BJ (cell line): ENCODE measurements at places on chromosomes 3 and 15.

GRCh38 chr3:11820531-11821041, 26.1 kb downstream of the TAMM41 start:
- DNase-seq, result no peak

- DNase-seq, result no peak
Observed at GRCh38 chr3:101725194-101725889, 928 bp downstream of the CEP97 start.

DNA sequence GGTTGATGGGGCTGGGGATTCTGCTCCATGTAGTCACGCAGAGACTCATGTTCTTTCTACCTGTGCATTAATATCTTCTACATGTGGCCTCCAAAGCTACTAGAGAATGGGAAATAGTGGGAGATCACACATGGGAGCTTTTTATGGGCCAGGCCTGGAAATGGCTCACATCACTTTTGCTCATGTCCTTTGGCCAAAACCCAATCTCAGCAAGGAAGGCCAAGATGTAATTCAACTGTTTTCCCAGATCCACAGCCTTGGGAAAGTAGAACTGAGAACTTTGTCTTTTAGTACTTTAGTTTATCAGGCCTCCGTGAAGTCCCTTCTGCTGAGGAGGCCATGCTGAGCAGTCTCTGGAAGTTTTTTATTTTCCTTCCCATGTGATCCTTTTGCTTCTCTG, 73.2 kb upstream of the SLC4A7 start:
- DNase-seq, result no peak

GRCh38 chr3:108605491-108605890, 16.0 kb downstream of the DZIP3 start:
- no peak for DNase-seq

GRCh38 chr3:152349392-152349791, 80.7 kb downstream of the MBNL1 start:
- no peak for DNase-seq

- no peak for DNase-seq
Observed at GRCh38 chr3:10855083-10855870, 39.2 kb downstream of the SLC6A11 start.

DNA sequence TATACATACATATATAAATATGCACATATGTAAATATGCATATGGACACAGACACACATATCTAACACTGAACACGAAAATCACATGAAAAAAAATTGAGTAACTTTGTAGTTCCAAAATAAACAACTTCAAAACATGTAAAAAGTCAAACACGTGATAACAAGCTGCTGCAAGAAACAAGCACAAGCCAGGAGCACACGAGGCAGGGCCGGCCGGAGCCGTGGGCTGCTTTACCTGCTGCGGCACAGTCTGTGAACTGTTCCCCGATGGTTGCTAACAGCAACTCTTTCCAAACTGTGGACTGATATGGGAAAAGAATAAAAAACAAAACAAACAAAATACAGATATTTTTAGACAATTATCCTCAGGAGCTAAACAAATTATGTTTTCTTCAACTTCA, 31.6 kb downstream of the EIF4E3 start:
- no peak for DNase-seq

GRCh38 chr3:127780536-127781400, 41.5 kb downstream of the MGLL start:
- DNase-seq, result no peak

DNA sequence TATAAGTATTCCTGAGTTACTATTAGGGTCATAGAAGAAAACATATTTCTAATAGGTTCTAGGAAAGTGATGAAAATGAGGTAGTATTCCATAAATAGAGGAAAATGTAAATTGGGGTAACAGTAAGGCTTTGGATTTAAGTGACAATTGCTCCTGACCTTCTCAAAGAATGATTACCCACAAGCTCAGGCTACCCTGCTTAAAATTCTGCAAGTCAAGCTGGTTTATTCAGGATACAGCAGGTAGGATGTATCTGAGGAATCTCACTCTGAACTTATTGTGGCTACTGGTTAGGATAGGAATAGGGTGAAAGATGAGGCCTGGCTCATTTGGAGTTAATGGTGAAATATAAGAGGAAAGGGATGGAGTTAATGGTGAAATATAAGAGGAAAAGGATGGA, 67.7 kb downstream of the CD200R1L start:
- DNase-seq, result no peak

GRCh38 chr3:45105855-45106671, 40.1 kb downstream of the CDCP1 start:
- no peak for DNase-seq

- no peak for DNase-seq
Observed at GRCh38 chr3:38151667-38152265, 13.3 kb downstream of the MYD88 start.

GRCh38 chr15:41599061-41599460, 40.0 kb downstream of the TYRO3 start:
- no peak for DNase-seq

DNA sequence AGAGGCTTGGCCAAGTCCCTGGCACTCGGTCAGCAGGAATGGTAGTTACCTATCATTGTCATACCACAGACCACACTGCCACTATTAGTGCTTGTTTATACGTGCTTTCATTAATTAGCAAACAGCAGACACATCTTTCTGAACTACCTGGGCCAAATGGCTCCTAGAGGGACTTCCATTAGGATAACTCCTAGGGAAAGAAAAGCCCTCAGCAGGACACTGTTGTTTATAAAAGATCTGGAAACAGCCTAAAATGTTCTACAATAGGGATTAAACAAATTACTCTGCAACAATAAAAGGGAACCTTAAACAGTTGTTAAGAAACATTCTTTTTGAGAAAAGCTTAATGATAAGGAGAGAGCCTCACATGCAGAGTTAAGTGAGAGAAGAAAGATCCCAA, 38.5 kb downstream of the ARHGEF3 start:
- DNase-seq, result no peak

DNA sequence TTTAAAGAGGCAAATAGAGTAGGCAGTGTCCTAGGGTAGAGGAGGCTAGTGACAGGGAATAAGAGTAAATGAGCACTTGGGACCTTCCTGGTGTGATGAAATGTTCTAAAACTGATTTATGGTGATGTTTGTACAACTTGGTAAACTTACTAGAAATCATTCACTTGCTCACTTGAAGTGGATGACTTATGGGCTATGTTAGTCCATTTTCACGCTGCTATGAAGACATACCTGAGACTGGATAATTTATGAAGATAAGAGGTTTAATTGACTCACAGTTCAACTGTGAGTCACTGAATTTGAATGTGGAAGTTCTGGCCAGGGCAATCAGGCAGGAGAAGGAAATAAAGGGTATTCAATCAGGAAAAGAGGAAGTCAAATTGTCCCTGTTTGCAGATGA, 31.7 kb upstream of the DHX36 start:
- no peak for DNase-seq

- peak; percentile 99 for DNase-seq
Observed at GRCh38 chr15:62606376-62607113, 436.0 kb upstream of the TPM1 start.

DNA sequence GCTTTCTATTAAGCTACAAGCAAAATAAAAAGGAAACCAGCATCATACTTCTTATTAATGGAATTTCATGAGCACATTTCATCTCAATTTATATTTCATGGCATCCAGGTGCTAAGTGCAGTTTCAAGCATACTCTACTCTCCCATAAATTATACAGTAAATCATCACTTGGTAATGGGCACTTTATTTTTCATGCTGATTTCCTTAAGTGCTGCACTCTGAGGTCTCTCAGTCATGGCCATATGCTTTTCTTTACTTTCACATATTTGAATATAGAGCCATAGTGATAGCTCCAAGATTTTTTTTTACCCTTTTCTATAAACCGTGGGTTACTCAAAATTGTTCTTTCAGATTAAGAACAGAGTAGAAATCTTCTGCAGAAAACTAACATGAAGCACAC, 1505.7 kb upstream of the CADM2 start:
- DNase-seq, result no peak

DNA sequence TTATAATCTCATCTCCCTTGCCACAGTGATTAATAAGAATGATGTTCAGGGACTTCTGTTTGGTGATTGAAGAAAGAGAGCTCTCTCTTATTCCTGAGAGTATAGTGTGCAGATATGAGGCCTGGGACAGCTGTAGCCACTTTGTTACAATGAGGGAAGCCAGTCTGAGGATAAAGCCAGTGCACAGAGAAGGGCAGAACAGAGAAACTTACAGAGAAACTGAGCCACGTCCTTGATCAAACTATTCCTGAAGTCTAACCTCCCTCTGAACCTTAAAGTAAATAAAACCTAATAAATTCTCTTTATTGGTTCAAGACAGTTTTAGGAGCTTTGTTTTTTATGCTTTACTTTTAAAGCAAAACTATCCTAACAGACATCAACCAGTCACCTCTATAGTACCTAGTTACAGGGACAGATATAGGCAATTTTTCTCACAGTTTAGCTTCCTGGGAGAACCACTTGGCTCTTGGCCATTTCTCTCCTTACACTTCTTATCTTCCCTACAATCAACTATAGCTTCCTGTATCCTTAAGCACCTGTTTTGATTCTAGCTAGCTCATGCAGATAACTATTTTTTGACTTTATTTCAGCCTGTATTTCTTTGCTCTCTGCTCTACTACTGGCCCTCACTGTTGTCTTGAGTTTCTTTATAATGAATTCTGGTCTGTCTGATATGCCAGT, 284.4 kb downstream of the SHQ1 start:
- DNase-seq, result no peak

GRCh38 chr15:67548862-67549651, 6.6 kb downstream of the MAP2K5 start:
- DNase-seq, result no peak

DNA sequence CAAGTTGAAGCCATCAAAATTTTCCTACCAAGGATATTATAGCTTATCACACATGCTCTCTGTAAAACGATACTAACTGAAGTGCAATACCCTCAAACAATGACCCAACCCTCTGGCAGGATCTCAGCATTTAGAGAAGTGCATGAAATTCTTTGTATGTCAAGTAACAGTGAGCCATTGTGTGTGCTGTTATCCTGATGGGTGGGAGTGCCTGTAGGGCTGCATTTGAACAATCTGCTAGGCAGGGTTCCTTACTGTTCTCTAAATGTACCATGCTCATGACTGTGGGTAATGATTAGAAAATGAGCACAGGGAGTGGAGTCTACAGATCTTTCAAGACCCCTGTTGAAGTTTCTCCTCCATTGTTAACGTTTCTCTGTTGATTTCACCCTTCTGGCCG, 398.1 kb downstream of the NSUN3 start:
- DNase-seq, result no peak

- DNase-seq, result no peak
Observed at GRCh38 chr3:123568034-123568433, 16.8 kb downstream of the HACD2 start.

- no peak for DNase-seq
Observed at GRCh38 chr3:8237893-8238292, 263.7 kb upstream of the LMCD1 start.

GRCh38 chr15:89174476-89174875, 46.9 kb downstream of the RLBP1 start:
- DNase-seq, result no peak

DNA sequence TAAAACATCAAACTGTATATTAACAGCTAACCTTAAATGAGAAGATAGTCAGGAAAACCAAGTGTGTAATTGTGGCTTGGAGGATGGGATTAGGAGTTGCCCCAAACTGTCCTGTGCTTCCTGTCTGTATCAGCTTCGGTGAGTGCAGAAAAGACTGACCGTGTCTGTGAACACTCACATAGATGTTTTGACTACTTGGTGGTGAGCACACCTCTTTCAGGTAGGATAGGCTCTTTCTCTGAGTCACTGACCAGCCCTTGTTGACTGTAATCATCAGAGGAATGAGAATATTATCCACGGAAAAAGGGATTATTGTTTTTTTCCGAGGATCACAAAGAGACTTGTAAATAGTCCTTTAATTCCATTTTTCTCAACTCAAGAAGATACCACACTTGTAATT, 51.5 kb downstream of the GMNC start:
- DNase-seq, result no peak

GRCh38 chr15:38555686-38556334, 8.8 kb downstream of the RASGRP1 start:
- peak; percentile 76 for DNase-seq

DNA sequence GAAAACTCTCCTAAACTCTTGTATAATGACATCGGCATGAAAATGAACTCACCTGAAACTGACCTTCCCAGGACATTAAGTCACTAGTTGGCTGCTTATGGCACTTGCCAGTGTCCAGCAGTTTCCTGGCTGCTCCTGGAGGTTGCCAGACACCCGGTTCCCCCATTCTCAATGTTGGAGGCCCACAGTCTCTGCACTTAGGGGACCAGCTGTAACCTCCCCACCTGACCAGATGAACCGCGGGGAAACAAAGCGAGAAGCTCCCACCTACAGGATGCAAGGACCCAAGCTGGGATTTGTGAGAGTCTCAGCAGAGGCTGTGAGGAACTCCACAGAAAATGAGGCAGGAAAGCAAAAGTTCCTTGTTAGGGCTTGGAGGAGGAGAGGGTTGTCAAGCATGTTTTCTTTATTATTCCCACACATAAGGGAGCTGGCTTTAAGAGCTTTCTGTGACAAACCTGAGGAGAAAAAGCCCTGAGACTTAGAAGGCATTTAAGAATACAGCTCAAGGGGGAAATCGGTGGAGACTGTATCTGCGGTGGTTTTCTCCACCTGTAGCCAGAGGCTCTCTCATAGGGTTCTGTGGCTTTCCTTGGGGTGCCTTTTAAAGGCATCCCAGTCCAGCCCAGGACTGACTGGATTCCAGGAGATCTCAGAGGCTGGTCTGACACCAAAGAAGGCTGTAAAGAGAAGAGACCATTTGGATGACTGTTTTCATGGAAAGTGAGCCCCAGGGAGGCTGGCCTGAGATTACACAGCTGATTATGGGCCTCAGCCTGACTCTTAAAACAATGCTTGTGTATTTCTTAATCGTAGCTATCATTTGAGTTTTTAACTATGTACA, 4.6 kb downstream of the TPM1 start:
- DNase-seq, result no peak

- DNase-seq, result no peak
Observed at GRCh38 chr3:177979703-177980102, 556.5 kb upstream of the KCNMB2 start.

GRCh38 chr3:171327441-171328174, 132.6 kb downstream of the TNIK start:
- no peak for DNase-seq

GRCh38 chr3:47057212-47057671, 77.8 kb downstream of the NBEAL2 start:
- no peak for DNase-seq

GRCh38 chr3:2484162-2485026, 385.7 kb downstream of the CNTN4 start:
- no peak for DNase-seq

DNA sequence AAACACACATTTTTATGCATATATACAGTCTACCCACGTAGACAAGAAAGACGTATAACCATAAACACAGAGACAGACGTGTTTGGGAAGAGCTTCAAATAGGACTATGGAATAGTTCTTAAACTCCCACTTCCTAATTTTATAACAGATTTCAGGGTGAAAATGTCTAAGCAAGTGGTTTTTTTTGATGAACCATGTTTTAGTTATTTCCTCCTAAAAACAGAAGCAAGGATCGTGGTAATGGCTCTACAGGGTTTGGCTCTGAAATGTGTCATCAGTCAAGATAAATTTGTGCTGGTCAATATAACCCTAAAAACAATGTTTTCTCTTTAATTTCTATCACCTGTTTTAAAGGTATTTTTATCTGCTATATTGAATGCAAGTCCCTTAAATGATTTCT, 58.2 kb downstream of the FMN1 start:
- no peak for DNase-seq

- no peak for DNase-seq
Observed at GRCh38 chr3:45873036-45873435, 13.3 kb upstream of the CCR9 start.

GRCh38 chr15:63896336-63897115, 62.8 kb upstream of the HERC1 start:
- DNase-seq, result peak; percentile 47
